Hematopoietic multipotent progenitor cell (in vitro differentiated cells): ENCODE measurements at places on chromosomes 12 and 14.

DNA sequence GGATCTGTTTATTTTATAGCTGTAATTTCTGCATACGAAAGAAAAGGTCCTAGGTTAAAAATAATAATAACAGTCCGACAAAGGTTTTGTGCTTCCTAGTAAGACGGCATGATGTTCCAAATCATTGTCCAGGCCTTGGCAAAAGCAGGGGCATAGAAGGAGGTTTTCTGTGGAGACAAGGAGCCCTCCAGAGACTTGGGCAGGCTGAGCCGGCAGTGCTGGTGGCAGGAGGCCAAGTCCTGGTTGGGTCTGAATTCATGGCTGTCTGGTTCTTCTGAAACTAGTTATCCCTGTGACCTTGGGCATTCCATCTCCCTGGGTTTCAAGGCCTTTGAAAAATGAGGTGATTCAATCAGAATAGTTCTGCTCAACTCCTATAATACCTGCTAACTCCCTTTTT is 44.0 kb downstream of the KCNK13 start:
- DNase-seq = no peak

DNA sequence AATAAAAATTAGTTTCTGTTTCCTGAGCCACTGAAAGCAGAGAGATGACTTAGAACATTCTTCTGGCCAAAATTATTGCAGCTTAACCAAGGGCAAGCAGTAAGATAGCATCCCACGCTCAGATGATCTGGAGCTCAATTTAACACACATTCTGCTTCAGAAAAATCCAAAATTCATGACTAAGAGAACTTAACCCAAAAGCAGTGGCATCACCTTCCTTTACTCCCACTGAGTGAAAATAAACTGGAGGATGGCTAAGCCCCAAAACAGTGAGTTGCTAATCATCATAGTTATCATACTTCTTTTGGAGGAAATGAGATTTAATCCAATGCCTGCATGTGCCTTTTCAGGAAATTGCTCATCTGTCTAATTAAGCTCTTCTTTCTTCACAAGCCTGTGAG is 195.4 kb downstream of the DUSP6 start:
- no peak for DNase-seq

- no peak for DNase-seq
Observed at GRCh38 chr14:98233656-98234055, 1038.3 kb downstream of the BCL11B start.

GRCh38 chr12:34399631-34400410 is 377.5 kb downstream of the ALG10 start:
- DNase-seq = no peak

DNA sequence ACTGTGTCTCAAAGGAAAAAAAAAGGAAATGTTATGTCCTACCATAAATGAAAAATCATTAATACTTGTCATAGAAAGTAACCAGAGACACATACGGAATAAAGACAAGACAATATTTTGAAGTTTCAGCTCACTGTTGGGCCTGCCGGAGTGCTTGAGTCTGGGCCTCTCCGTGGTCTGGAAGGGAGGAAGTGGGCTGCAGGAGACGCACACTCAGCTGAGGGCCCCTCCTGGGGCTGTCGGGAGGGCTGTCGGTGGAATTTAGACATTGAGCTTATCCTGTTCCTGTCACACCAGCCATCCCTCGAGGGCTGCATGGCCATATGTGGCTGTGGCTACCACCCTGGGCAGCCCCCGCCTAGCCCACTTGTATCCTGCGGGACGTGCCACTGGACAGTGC is 80.6 kb downstream of the DDX51 start:
- peak; percentile 42 for DNase-seq

GRCh38 chr12:70177631-70178030 is 65.6 kb upstream of the CNOT2 start:
- DNase-seq = no peak

GRCh38 chr14:69559581-69560011 is 15.1 kb downstream of the CCDC177 start:
- no peak for DNase-seq

DNA sequence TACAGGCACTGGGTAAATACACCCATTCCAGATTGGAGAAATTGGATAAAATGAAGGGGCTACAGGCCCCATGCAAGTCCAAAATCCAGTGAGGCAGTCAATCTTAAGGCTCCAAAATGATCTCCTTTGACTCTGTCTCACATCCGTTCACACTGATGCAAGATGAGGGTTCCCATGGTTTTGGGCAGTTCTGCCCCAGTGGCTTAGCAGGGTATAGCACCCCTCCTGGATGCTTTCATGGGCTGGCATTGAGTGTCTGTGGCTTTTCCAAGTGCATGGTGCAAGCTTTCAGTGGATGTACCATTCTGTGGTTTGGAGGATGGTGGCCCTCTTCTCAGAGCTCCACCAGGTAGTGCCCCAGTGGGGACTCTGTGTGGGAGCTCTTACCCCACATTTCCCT is 427.2 kb downstream of the TRHDE start:
- DNase-seq = no peak

DNA sequence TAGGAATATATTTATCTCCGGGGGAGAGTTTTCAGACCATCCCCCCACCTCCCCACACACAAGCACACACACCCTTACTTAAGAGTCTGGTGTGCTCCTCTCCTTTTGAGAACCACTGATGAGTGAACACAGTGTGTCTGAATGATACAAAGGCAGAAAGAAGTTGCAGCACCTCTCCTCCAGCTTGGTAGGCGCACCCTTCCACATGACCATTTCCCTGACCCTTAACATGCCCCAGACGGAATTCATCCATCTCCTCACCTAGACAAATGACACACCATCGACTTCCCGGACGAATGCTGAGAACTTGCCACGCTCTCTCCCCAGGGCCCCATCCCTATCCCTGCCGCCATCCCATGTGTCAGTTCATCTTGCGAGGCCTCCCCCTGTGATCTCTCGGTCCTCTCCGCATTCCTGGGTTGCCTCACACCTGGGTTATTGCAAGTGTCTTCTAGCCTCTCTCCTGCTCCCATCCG is 3.9 kb downstream of the TNFRSF1A start:
- no peak for DNase-seq

GRCh38 chr14:91356181-91356763 is 61.3 kb downstream of the CCDC88C start:
- peak; percentile 28 for DNase-seq

DNA sequence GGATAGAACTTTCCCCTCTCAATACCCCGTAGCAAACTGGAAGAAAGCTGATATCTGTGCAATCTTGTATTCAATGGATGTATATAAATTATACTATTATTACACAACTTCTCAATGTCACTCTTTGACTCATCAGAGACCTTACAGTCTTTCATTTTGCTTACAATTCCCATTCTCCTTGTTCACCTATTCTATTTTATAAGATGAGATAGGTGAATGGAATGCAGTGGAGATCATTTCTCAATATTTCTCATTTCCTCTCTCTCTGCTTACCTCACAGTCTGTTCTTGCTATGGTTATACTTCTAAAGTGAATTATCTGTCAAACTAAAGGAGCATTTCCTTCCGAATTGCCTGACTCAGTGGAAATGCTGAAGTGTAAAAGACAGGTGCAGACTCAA is 14.9 kb downstream of the FOXA1 start:
- DNase-seq = no peak

- DNase-seq = peak; percentile 53
Observed at GRCh38 chr12:109264095-109264942, 44.8 kb downstream of the FOXN4 start.

- no peak for DNase-seq
Observed at GRCh38 chr12:16583969-16584745, 21.8 kb downstream of the LMO3 start.

DNA sequence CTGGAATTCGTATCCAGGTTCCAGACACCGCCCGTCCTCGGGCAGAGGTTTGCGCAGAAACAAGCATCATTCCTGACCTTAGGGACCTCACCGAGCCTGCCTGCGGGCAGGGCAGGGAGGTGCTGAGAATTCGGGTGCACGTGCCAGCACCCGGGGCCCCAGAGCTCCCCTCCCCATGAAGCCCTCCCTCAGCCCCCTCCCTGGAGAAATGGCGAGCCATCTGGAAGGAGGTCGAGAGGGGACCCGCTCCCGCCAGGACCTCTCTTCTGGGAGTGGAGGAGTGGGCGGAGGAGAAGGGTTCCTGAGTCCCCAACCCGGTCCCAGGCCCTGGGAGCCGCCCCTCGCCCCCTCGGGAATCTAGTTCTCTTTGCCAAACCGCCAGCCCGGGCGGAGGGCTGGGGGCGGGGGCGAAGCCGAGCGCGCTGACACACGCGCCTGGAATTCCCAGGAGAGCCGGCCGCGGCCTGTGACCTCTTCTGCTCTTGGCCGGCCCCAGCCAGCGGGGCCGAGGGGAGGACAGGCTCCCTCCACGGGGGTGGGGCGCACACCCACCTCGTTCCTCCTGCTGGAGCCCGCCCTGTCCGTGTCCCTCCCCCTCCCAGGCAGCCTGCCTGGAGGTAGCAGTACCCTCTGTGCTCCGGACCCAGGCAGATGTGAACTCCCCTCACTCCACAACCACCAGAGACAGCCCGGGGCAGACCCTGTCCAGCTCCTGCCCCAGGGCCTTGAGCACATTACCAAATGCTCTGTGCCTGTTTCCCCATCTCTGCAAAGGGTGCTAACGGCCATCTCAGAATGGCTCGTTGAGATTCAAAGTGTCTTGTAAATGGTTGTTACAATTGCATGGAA is 23.0 kb upstream of the GPR132 start:
- DNase-seq = no peak

GRCh38 chr12:116015525-116015924 is 262.0 kb downstream of the MED13L start:
- DNase-seq = peak; percentile 67

GRCh38 chr12:69430942-69431590 is 39.1 kb upstream of the FRS2 start:
- no peak for DNase-seq

DNA sequence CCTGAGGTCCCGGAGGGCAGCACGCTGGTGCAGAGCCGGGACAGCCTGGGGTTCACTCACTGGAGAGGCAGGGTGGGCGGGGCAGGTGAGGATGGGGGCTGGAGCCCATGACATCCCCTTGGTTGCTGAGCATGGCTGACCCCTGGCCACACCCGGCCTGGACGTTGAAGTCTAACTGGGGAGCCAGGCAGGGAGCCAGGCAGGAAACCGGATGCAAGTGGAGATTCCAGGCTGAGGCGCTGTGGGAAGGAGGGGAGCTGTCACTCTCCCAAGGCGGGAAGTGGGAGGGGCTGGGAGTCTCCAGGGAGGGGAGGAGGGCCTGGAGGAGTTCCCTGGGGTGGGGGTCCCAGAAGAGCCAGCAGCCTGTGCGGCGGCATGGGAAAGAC is 7.7 kb upstream of the INF2 start:
- no peak for DNase-seq

GRCh38 chr14:101843665-101844064 is 82.2 kb downstream of the PPP2R5C start:
- peak; percentile 84 for DNase-seq

- no peak for DNase-seq
Observed at GRCh38 chr12:107351713-107352112, 258.4 kb upstream of the CRY1 start.

DNA sequence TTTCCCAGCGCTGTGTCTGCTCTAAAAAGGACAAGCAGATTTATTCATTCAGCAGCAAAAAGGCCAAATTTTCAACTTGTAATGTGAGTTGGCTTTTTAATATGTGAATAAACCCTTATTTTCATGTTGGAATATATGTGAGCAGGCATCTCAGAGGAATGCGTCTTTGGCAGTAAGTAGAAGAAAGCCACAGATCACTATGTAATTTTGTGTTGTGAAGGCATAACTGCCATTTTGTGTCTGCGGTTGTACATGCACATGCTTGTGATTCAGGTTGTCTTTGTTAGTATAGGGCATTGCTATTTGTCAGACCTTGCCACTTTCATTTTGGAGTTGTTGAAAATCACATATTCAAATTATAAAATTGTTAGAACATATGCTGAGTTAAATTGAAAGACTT is 398.8 kb upstream of the RGS6 start:
- no peak for DNase-seq

GRCh38 chr14:72104011-72104613 is 171.9 kb downstream of the RGS6 start:
- no peak for DNase-seq
